Bone marrow (tissue), 2 donors: ENCODE measurements at places on chromosomes 5 and 9.

GRCh38 chr9:97491216-97491999 is 10.1 kb upstream of the TMOD1 start:
- DNase-seq = no peak

DNA sequence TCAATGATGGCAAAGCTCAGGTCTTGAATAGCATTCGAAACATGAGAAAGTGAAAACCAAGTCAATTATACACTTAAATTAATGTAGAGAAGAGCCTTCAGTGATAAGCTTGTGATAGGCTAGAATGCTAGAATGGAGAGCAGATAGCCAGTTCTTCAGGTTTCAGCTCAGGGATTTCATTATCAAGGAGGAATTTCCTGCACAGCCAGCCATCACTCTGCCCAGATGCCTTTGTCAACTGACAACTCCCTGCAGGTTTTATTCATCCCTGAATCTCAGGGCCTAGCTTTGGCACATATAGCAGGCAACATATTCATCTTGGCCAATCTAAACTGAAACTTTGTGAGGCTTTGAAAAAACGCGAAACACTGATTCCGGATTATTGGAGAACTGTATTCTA is 199.3 kb upstream of the CDH6 start:
- DNase-seq = no peak

DNA sequence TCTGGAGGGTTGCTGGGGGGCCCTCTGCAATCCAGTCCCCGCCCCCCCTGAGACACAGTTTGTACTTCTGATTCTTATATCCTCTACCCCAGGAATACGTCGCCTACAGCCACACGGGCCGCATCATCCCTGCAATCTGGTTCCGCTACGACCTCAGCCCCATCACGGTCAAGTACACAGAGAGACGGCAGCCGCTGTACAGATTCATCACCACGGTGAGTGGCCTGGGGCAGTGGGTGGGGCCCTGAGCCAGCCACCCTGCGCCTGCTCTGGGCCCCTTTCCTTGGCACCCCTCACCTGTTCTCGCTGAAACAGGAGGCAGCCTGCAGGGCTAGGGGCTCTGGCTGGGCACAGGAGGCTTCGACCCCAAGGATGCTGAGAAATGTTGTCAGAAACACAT is 24.1 kb upstream of the RPL26L1 start:
- no peak for DNase-seq

DNA sequence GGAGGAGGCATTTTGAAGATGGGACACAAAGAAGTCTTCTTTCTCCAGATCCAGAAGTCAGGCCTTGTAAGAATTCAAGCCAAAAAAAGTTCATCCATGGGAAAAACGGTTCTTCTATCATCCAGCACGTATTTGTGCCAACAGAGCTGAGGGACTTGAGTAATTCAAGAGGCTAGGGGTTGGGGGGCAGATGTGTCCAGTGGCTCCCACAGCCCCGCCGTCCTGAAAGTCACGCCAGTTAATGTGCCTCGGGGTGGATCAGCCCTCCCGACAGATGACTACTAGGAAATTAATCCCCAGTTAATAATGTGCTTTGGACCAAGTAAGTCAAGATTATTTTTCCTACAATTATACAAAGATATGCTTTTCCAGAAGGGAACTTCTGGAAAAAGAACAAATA is 23.4 kb downstream of the NREP start:
- no peak for DNase-seq
